ENCODE measurements at places on chromosomes 5 and 9. TPM values are rescaled to one million over a fixed set of nuclear protein-coding genes. Genes with fewer than 3 reads are reported as not detected.

The RNF183 gene
- total RNA-seq, result 0.19 TPM

The GARIN3 gene
- not detected for total RNA-seq

The FBP2 gene
- total RNA-seq, result not detected

The SHROOM1 gene
- 10.1 TPM for total RNA-seq

The PCDHGB2 gene
- 0.08 TPM for total RNA-seq

The S1PR3 gene
- total RNA-seq, result 93.6 TPM

The C8G gene
- total RNA-seq, result 1.3 TPM

The SPATA6L gene
- total RNA-seq, result 1.6 TPM

The WDR38 gene
- 0.14 TPM for total RNA-seq

The MED22 gene
- total RNA-seq, result 32.2 TPM

The IL13 gene
- total RNA-seq, result not detected

The PSD2 gene
- 0.01 TPM for total RNA-seq

The RAB3C gene
- not detected for total RNA-seq

The C5orf34 gene
- total RNA-seq, result 3.8 TPM

The STOM gene
- 405 TPM for total RNA-seq

The SMAD5 gene
- total RNA-seq, result 28.0 TPM

The TCF7 gene
- 10.2 TPM for total RNA-seq

The PCDHAC1 gene
- 1.9 TPM for total RNA-seq

The FOXD4L4 gene
- 0.13 TPM for total RNA-seq

The RNF20 gene
- 26.3 TPM for total RNA-seq

The NREP gene
- 3.6 TPM for total RNA-seq

The CARD6 gene
- total RNA-seq, result 3.0 TPM

The PCDHA4 gene
- 1.8 TPM for total RNA-seq

The PCDHGA3 gene
- total RNA-seq, result 0.02 TPM

The GAS1 gene
- total RNA-seq, result 0.09 TPM

The NR2F1 gene
- total RNA-seq, result 4.7 TPM

The AHRR gene
- total RNA-seq, result 4.8 TPM

The ARID3C gene
- total RNA-seq, result 0.17 TPM

The FRMD3 gene
- total RNA-seq, result 5.4 TPM

The MAN2A1 gene
- 14.5 TPM for total RNA-seq

The CCL27 gene
- 0.33 TPM for total RNA-seq

The GLRA1 gene
- total RNA-seq, result not detected

The KCNMB1 gene
- not detected for total RNA-seq

The FAM151B gene
- 1.7 TPM for total RNA-seq

The SHOC1 gene
- total RNA-seq, result not detected

The TMEM174 gene
- total RNA-seq, result not detected

The MSH3 gene
- total RNA-seq, result 7.9 TPM

The CTNNA1 gene
- 178 TPM for total RNA-seq

The BHMT gene
- not detected for total RNA-seq

The NRARP gene
- total RNA-seq, result 3.6 TPM

The ORM1 gene
- total RNA-seq, result not detected

The LRRC70 gene
- 0.13 TPM for total RNA-seq

The HARS1 gene
- total RNA-seq, result 77.2 TPM

The C9 gene
- not detected for total RNA-seq

The AJM1 gene
- 4.1 TPM for total RNA-seq

The PCDHGA12 gene
- total RNA-seq, result not detected

The SERF1A gene
- 1.5 TPM for total RNA-seq

The DPYSL3 gene
- total RNA-seq, result 18.3 TPM

The GMCL2 gene
- not detected for total RNA-seq

The OLFML2A gene
- total RNA-seq, result 31.4 TPM

The ABLIM3 gene
- 23.7 TPM for total RNA-seq

The C9orf50 gene
- not detected for total RNA-seq

The PCDHB13 gene
- total RNA-seq, result 0.06 TPM

The ELAVL2 gene
- 0.04 TPM for total RNA-seq

The PHAX gene
- 49.1 TPM for total RNA-seq

The GABRG2 gene
- total RNA-seq, result not detected
